H9 (cell line): ENCODE measurements at places on chromosomes 7 and 10. TPM values are rescaled to one million over a fixed set of nuclear protein-coding genes. Genes with fewer than 3 reads are reported as not detected.

The NRCAM gene
- total RNA-seq: 1.8 and 2.3 TPM in 2 replicates

GRCh38 chr10:77350134-77350533 is 287.5 kb downstream of the KCNMA1 start:
- no peaks in the 10 kb centered on the region for H3K27me3 ChIP-seq
- DNase-seq: no peak
- no peaks in the 10 kb centered on the region for H3K36me3 ChIP-seq
- no peak overlapping the region for H3K4me3 ChIP-seq
- no peak overlapping the region for H3K27ac ChIP-seq

The SRPK2 gene
- total RNA-seq: 40.4 and 41.1 TPM in 2 replicates

- H3K4me3 ChIP-seq: no peak within 1 kb of the TSS; the same call in 1 of the 2 replicates
- no peaks in the 10 kb centered on the region for H3K27me3 ChIP-seq
- peak within 1 kb of the TSS; percentile 22 for H3K27ac ChIP-seq
- DNase-seq: no peak
Observed at GRCh38 chr7:832167-832967, at the start of gene SUN1. SUN1 (plus strand) TSS chr7:832476; CDS start chr7:832525, 49 bp downstream.

The UNCX gene
- total RNA-seq: not detected in 2 replicates

DNA sequence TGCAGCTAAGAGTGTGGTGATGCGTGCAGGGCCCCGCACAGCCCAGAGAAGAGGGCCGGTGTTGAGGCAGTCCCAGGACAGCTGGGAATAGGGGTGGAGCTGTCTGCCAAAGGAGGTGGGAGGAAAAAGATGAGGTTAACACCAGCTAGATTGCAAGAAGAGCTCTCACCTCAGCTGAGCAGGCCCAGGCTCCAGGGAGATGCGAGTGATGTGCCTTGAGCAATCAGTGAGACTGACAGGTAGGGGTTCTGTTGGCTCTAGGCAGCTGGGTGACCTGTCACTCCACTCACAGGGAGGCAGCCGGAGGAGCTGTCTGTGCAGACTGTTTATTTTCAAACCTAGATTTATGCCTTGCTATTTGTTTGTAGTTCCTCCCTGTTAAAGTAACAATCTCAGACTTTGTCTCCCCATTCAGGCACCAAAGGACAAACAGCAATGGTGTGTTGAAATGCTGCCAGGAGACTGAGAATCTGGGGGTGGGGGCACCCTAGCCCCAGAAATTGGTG is 205.1 kb upstream of the CXCL12 start:
- no peak overlapping the region for H3K27ac ChIP-seq
- no peak overlapping the region for H3K4me3 ChIP-seq
- no peaks in the 10 kb centered on the region for H3K27me3 ChIP-seq
- H3K36me3 ChIP-seq: no peaks in the 10 kb centered on the region
- H3K4me1 ChIP-seq: no peaks in the 10 kb centered on the region; the same call in 1 of the 2 replicates

DNA sequence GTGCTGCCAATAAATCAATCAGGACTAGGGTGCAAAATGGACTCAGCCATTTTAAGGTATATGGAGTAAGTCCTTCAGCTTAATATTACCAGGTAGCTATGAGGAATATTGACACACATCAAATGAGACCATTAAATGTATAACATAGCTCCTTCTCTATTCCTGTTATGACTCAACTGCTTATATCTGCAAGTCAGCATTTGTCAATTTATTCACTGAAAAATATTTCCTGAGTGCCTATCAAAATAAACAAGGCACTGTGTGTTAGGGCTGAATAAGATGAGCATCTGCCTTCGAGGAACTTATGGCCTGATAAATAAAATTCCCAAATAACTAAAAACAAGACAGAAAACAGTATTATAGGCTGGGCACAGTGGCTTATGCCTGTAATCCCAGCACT is 113.8 kb downstream of the CDK6 start:
- no peaks in the 10 kb centered on the region; the same call in 2 of the 3 replicates for H3K36me3 ChIP-seq
- no peaks in the 10 kb centered on the region for H3K4me1 ChIP-seq
- H3K27ac ChIP-seq: no peak overlapping the region
- DNase-seq: no peak
- H3K27me3 ChIP-seq: peaks cover 2% of the 10 kb centered on the region; the same call in 1 of the 2 replicates

DNA sequence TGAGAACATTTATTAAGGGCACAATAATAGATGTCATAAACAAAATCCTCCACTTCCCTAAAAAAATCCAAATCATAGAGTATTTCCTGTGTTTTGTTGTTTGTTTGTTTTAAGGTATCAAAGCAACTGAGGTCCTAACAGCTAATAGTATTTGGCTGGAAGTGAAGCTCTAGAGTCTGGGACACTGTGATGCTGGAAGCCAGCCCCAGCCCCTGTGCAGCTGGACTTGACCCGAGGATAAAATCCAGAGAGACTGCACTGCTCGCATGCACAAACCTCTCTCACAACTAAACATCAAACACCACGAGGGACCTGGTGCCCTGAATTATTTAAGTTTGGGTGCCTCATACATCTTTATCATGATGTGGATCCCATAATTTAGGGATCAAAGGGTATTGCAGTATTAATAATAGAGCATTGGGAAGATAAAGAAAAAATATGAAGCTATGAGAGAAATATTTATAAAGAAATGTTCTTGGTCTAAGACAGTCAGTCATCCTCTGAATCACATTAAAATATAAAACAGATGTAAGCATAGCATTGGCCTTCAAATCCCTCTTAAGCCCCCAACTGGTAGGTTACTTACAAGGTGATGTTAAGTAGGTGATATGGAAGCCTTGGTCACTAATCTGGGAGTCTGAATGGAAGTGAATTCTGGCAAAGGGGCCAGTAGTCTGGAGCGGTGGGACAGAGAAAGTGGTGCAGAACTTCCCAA is 44.4 kb downstream of the CUBN start:
- no peak for DNase-seq
- H3K27ac ChIP-seq: no peak overlapping the region
- H3K27me3 ChIP-seq: no peaks in the 10 kb centered on the region

DNA sequence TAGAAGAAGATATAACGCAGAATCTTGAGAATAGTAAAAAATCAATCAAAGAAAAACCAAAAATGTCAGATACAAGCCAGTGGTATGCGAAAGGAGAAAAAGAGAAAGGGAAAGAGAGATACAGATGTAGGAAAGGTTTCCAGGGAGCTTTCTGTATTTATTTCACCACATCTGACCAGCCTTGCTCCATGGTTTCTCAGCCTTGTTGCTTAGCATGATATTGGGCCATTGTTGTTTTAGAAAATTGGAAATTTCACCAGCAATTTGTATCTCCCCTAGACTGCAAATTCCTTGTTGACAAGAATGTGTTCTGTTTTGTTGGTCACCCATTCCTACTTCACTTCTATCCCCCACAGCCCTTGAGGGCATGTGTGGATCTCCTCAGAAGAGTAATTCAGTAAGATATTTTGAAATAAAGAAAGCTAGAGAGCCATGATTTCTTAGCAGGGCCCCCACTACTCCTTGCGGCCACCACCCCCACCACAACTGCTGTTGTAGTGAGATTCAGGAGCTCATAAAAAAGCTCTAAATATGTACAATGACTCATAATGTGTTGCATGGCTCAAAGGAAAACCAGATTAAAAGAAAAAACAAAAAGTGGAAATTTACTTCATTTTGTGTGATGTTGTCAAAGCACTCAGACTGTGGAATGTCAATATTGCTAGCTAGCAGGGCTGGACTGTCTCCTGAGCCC is 138.7 kb downstream of the CHRM2 start:
- no peaks in the 10 kb centered on the region for H3K4me1 ChIP-seq
- no peaks in the 10 kb centered on the region for H3K36me3 ChIP-seq
- no peak for DNase-seq
- H3K27me3 ChIP-seq: no peaks in the 10 kb centered on the region
- no peak overlapping the region for H3K27ac ChIP-seq
- H3K4me3 ChIP-seq: no peak overlapping the region

The HOXA3 gene
- total RNA-seq: not detected in 2 replicates

GRCh38 chr10:63273577-63273976 is 140.4 kb downstream of the NRBF2 start:
- H3K4me1 ChIP-seq: no peaks in the 10 kb centered on the region; the same call in 1 of the 2 replicates
- no peaks in the 10 kb centered on the region for H3K27me3 ChIP-seq
- no peak overlapping the region for H3K27ac ChIP-seq
- H3K4me3 ChIP-seq: no peak overlapping the region

- H3K4me1 ChIP-seq: no peaks in the 10 kb centered on the region
- H3K36me3 ChIP-seq: no peaks in the 10 kb centered on the region
- H3K4me3 ChIP-seq: no peak overlapping the region
- DNase-seq: peak; percentile 54
Observed at GRCh38 chr7:18700147-18700546, 204.6 kb downstream of the HDAC9 start.

The SPDYE6 gene
- not detected in 2 replicates for total RNA-seq

DNA sequence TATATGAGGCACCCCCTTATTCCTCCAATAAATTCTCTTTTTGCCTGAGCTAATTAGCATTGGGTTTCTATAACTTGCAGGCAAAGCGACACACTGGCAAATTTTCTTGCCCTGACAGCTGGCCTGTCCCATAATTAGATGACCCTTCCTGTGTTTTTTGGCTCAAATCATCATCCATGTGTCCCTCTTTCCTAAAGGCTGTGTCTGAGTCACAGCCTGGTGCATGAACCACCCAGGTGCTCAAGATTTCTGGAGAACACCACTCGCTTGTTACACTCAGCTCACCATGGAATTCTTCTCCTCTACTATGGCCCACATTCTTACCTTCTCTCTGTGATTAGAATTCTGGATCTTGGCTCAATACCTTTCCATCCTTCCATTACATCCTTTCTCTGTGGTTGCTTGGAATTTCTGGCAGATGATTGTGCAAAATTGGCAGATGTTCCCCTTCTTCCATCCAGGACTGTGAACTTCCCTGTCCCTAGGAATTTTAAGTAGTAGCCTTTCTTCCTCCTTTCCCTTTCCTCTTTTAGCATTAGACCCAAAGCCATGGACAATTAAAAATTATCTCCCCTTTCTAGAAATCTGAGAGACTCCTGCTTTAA is 116.0 kb upstream of the ANKRD1 start:
- H3K27me3 ChIP-seq: no peaks in the 10 kb centered on the region; the same call in 1 of the 2 replicates
- H3K36me3 ChIP-seq: no peaks in the 10 kb centered on the region
- no peak for DNase-seq
- H3K27ac ChIP-seq: no peak overlapping the region
- peaks cover 4% of the 10 kb centered on the region; the same call in 1 of the 2 replicates for H3K4me1 ChIP-seq

- no peaks in the 10 kb centered on the region for H3K27me3 ChIP-seq
- no peak for DNase-seq
- no peaks in the 10 kb centered on the region for H3K4me1 ChIP-seq
Observed at GRCh38 chr10:128880159-128880725, 586.8 kb upstream of the MGMT start.

DNA sequence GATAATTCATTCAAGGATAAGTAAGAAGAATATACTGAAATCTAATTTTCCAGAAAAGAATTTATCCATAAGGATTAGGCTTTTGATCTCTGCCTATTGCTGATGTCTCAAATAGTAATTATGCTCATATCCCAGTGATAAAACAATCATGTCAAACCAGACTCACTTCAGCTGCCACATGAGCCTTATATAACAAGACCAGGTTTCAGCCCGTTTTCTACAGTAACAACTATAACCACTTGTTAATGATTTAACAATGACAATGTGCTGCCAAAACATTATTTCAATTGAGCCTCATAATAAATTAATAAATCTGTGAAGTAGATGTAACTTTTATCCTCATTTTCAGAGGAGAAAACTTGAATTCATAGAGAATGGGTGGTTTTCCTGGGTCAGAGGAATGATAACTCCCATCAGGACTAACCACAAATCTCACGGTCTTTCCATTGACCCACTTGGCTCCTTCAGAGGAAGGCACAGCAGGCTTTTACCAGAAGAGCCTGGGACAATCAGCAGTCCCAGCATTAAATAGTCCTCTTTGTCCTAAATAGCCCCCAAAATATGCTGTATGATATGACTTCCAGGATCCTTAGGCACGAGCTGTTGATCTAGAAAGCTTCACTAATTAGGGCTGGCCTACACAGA is 42.5 kb upstream of the SLIT1 start:
- H3K27me3 ChIP-seq: no peaks in the 10 kb centered on the region
- no peak overlapping the region for H3K4me3 ChIP-seq
- H3K27ac ChIP-seq: no peak overlapping the region
- H3K4me1 ChIP-seq: no peaks in the 10 kb centered on the region
- peaks cover 44% of the 10 kb centered on the region for H3K36me3 ChIP-seq

GRCh38 chr7:131454498-131454897 is 101.9 kb downstream of the PODXL start:
- no peak for DNase-seq
- H3K4me3 ChIP-seq: no peak overlapping the region
- H3K27me3 ChIP-seq: no peaks in the 10 kb centered on the region
- no peak overlapping the region for H3K27ac ChIP-seq
- no peaks in the 10 kb centered on the region for H3K4me1 ChIP-seq

The OR2A5 gene
- total RNA-seq: not detected in 2 replicates

The MLXIPL gene
- 5.5 and 6.1 TPM in 2 replicates for total RNA-seq

DNA sequence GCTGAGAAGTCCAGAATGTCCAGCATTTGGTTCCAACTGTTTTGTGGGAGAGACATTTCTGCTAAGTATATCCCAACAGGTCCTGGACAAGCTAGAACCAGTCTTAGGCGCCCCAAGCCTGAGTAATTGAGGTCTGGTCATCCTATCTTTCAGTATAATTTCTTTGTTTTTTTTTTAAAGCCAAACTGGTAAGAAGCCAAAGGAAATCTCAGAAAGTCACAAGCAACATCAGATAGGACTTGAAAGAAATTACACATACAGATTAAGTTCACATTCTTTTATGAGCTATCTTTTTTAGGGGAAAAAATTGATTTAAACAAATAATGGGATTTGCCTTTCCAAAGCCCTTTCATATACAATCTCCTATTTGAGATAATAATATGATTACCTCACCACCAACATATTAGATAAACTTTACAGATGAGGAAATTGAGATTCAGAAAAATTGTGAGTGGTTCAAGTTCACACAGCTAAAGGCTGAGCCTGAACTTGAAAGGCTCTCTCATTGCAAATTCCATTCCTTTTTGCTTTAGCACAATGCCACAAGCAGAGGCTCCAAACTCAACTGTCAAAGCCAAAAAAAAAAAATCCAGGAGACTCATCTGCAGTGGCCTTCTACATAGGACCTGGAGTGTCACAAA is 15.0 kb downstream of the PDLIM1 start:
- H3K27me3 ChIP-seq: no peaks in the 10 kb centered on the region
- no peak for DNase-seq
- H3K4me3 ChIP-seq: no peak overlapping the region
- no peaks in the 10 kb centered on the region for H3K36me3 ChIP-seq

DNA sequence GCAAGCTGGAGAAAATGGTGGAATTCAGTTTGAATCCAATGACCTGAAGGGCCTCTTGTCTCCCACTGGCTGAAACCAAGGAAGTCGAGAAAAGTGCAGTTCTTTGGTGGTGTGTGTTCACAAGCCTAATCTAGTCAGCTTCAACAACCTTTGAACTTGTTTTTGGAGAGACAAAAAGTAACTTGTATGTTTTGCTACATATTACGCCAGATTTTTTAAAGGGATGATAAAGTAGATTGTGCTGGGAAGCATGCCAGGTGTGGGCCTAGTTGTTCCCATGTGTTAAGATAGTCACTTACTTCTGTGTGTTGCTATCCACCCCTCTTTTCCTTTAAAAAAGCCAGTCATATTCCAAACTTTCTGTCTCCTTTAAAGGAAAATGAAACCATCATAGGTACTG is 79.7 kb upstream of the FAM3C start:
- no peaks in the 10 kb centered on the region for H3K27me3 ChIP-seq
- H3K27ac ChIP-seq: no peak overlapping the region
- peaks cover 5% of the 10 kb centered on the region for H3K36me3 ChIP-seq
- no peak for DNase-seq
- no peak overlapping the region for H3K4me3 ChIP-seq

GRCh38 chr10:124000792-124001201 is 92.6 kb downstream of the CHST15 start:
- H3K4me1 ChIP-seq: no peaks in the 10 kb centered on the region
- H3K4me3 ChIP-seq: no peak overlapping the region
- DNase-seq: no peak
- no peaks in the 10 kb centered on the region for H3K27me3 ChIP-seq
